Caki2 (cell line): ENCODE measurements at places on chromosomes 7 and 10. TPM values are rescaled to one million over a fixed set of nuclear protein-coding genes. Genes with fewer than 3 reads are reported as not detected.

The PIK3CG gene
- total RNA-seq, result not detected in 2 replicates

The CYP2C8 gene
- 0.24 TPM in 1 of 2 replicates, not detected in the other for total RNA-seq

The RPEL1 gene
- total RNA-seq, result not detected in 2 replicates

The BEND7 gene
- 12.7 and 13.3 TPM in 2 replicates for total RNA-seq

The ADGRA1 gene
- not detected in 2 replicates for total RNA-seq
